NCI-H1048 (cell line): ENCODE measurements at places on chromosomes 4 and X.

DNA sequence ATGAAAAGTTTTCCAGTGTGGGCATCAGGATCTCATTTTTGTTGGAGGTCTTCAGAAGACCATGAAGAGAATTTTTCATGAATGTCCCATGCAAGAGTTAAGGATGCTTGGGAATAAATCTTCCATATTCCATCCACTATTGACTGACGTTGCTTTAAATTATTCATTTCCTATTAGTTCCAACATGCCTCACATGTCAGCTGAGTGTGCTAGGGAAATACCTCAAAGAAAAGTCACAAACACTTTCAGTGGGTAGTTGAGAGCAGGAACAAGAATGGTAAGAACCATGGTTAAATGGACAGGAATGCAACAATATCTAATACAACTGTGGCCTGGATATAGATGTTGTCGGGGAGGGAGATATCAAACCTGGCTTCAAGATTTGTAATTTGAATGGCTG, 610.1 kb downstream of the TECRL start:
- no peak for DNase-seq

GRCh38 chr4:91513326-91513725, 790.4 kb upstream of the GRID2 start:
- no peak for DNase-seq

DNA sequence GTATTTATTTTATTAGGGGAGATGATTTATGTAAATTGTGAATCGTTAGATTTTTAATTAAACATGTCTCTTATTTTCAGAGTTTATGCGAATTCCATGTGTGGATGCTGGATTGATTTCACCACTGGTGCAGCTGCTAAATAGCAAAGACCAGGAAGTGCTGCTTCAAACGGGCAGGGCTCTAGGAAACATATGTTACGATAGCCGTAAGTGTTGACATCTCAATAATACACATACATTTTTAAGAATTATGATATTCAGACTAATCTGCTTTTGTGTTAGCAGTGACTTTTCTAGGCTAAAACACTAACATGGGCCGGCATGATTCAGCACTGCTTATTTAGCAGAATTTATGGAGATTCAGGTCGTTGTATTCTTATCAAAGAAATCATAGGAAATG, 91.2 kb downstream of the RAP1GDS1 start:
- DNase-seq: no peak

DNA sequence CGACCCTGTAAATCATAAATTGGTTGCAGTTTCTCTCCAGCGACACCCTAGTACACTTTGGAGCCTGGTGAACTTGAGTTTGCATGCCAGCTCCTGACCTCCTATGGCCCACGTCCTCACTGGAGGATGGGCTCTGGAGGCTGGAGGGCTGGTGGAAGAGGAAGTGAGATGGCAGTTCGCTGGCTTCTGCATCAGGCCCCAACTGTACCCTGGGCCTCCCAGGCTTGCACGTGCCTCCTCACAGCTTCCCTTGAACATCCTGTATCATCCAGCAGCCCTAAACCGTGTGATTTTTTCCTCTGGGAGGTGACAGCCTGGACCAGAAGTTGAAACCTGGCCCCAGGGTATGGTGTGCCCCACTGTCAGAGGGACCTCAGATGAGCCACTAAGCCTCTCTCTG, 78.5 kb downstream of the HTRA3 start:
- no peak for DNase-seq

- DNase-seq: no peak
Observed at GRCh38 chr4:8347660-8348059, 78.1 kb downstream of the HTRA3 start.

GRCh38 chr4:13313856-13314255, 170.3 kb downstream of the RAB28 start:
- no peak for DNase-seq

DNA sequence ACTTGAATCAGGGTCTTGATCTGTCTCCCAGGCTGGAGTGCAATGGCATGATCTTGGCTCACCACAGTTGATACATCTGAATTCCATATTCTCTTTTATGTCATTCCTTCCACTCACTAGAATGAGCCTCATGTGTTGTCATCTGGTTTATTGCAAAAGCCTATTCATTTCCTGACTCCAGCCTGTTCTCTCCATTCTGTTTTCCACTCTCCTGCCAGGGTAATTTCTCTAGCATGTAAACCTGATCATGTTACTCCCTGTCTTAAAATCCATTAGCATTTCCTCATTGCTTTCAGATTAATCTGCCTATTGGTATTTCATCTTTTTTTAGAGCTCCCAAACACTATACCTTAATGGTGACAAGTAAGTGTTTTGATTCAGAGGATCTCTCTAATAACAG, 4.3 kb upstream of the DDX60L start:
- DNase-seq: no peak

GRCh38 chr4:140157341-140157740, 3.4 kb upstream of the MAML3 start:
- DNase-seq: no peak

GRCh38 chr4:76300012-76300411, 6.5 kb upstream of the STBD1 start:
- no peak for DNase-seq

GRCh38 chr4:86596807-86597206, 2.7 kb downstream of the PTPN13 start:
- no peak for DNase-seq

DNA sequence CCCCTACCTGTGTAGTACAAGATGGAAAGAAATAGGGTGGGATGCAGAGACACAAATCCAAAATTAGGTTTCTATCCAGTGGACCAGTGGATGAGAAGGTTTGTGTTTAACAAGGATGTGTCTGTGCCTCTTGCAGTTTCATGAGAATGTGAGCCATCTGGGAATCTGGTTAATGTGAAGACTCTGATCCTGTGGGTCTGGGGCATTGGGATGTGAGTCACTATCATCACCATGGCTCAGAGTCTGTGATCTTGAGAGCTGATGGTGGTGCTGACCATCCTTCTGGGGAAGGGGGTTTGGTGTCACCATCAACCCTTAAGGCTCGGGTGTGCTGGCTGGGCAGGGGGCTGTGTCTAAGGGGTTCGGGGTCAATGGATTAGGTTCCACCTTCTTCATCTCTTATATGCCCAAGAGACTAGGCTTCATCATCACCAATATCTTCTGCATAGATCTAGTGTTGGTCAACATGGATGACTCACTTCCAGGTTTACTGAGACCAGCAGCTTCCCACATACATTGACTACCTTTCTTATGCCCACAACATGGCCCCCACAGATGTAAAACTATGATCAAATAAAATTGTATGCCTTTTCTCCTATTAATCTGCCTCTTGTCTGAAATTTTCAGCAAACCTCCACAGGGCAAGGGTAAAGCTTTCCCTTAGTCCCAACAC, 65.7 kb upstream of the MID1 start:
- no peak for DNase-seq

GRCh38 chr4:169103966-169104412, 93.9 kb upstream of the CBR4 start:
- DNase-seq: no peak

GRCh38 chr4:153705743-153706468, 21.8 kb downstream of the TLR2 start:
- no peak for DNase-seq

GRCh38 chr4:88570001-88570400, 22.3 kb upstream of the HERC3 start:
- no peak for DNase-seq

DNA sequence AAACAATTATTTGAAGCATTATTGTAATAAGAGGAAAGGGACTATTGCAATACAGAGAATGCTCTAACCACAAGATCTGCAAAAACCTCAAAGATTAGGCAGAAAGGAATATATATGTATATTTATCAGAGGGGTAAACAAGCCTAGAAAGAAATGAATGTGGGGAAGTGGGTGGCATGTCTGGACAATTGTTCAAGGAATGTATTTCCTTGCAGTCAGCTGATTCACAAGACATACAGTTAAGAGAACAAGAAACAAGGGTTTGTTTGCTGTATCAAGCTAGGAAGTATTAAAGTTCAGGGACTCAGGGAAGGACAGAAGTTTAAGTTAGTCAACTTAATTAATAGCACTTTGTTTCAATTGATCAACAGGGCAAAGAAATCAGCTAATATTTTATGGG, 514.7 kb downstream of the CENPC start:
- no peak for DNase-seq

GRCh38 chr4:76511947-76512346, 76.9 kb downstream of the SHROOM3 start:
- DNase-seq: no peak

DNA sequence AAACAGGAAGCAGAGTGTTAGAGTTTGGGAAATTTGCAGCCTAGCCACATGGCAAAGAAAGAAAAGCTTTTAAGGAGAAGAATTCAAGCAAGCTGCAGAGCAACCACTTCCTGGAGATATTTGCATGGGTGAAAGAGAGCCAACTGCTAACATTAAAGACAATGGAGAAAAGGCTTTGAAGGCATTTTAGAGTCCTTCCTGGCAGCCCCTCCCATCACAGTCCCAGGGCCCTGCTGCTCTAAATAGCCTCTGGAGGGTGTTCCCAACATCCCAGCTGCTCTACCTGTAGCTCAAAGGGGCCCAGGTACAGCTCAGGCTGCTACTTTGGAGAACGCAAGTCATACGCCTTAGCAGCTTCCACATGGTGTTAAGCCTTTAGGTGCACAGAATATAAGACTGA, 235.9 kb upstream of the FMR1 start:
- DNase-seq: no peak

DNA sequence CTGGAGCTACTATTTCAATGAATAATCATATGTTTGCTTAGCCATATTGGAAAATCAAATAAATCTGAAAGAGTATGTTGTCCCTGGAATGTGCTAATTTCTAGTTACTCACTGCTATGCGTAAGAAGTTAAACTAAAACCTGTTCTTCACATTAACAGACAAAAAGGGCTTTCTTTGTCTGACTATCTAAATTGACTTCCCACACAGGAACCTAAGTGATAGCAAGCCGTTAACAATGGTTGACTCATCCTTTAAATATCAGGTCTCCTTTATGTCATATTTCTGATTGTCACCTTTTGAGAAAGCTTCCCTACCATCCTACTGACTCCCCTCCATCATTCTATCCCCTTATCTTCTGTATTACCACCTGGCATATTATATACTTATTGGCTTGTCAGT, 81.4 kb downstream of the AMELX start:
- DNase-seq: no peak

DNA sequence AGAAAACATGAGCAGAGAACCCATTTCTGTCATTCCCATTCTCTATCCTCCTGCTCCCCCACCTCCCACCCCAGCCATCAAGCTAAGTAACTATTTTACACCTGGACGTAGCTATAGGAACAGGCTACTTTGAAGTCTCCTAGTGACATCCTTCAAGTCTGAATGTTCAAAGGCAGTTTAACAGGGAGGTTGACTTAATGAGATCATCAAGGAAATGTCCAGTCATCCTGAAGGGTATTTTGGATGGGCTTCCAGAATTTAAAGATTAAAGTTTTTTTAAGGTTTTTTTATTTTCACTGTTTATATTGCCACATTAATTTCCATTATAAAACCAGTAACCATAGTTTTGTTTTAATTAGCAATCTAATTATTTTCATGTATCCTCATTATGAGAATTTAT, 41.1 kb downstream of the HPF1 start:
- no peak for DNase-seq

DNA sequence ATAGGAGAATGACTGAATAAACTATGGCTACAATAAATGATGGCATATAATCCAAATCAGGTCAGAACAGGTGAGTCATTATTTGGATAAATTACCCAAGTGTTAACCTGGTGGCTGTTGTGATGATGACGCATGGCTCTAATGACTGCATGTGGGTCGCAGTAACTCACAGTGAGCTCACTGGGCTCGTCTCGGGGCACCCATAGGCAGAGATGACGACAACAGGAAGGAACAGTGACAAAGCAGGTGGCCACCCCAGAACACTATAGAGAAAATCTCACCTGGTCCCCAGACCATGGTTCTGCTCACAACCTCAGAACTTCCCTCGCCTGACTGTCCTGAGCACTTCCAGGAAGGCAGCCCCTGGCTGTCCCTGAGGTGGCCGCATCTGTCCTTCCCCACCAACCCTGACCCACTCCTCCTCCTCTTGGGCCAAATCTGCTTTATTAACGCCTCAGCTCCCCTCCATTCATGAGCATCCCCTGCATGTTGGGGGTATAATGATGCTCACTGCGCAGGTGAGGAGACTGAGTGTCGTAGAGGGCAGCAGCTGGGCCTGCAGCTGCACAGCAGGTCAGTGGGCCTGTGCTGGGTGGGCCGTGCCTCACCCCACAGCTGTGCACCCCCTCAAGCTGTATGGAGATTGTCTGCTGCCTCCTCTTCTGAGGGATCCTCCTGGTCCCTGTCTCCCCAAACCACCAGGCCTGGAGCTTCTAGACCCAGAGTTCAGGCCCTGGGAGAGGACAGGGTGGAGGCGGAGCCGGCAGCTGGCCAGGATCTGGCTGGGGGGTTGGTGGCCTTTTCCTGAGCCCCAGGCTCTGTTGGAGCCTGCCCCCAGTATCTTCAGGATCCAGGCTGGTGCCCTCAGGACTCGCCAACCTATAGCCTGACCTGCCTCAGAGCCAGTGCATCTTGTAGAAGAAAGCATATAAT, 30.9 kb upstream of the FAM156A start:
- DNase-seq: no peak

- no peak for DNase-seq
Observed at GRCh38 chrX:45172890-45173289, 27.8 kb downstream of the DIPK2B start.

DNA sequence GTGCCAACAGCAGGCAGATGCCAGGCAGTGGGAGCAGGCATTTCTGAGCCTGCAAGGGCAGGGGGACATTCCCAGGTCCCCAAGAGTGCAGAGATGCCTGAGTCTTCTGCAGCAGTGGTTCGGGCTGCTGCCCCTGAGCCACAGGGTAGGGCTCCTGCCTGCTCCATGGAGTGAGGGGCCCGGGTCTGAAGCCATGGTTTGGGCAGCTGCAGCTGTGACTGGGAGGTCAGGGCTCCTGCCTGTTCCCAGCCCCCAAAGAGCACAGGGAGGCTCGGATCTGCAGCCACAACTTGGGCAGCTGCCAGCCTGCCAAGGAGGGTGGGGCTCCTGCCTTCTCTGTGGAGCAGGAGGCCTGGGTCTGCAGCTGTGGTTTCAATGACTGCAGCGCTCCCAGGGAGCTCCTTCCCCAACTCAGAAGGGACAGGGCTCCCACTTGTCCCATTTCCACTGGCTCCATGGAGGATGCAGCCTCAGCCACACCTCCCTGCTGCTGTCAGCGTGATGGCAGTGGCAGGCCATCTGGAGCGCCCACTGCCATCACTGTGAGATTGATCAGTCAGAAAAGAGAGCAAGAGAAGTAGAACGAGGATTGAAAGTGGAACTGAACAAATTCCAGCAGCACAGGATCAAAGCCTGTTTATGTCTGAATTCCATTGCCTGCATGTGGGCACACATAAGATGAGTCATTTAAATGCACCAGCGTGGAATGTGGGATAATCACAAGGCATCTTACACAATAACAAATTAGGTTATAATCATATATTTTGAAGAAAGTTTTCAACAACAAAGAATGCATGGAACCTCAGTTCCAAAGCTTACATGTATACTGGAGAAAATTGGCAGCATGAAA, 93.1 kb upstream of the CXorf51A start:
- DNase-seq: no peak

- no peak for DNase-seq
Observed at GRCh38 chr4:147310312-147310711, 170.6 kb upstream of the EDNRA start.

- DNase-seq: no peak
Observed at GRCh38 chr4:176758731-176759130, 34.0 kb downstream of the VEGFC start.
